ENCODE measurements at places on chromosomes 1 and 21.

GRCh38 chr1:152036267-152037216 is at the start of gene S100A11:
S100A11 (minus strand) TSS chr1:152037004; CDS start chr1:152036915, 89 bp downstream.
- DNase-seq: peak; percentile 27

DNA sequence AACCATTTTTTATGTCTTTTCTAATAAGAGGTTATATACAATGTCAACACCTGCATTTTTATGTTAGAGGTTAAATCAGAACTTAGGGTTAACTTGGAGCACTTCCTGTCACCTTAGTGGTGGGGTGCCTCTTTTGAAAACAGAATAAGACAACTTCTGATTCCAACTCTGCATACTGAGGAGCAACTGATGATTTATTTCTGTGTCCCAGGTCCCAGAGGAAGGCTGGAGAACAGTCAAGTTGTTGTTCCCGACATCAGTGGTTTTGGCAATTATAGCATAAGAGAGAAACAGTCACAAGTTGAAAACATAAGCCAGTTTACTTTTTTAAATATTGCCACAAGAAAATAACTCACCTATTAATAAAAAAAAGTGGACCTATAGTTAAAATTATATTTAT is 871.0 kb upstream of the ADAMTS5 start:
- no peak for DNase-seq

DNA sequence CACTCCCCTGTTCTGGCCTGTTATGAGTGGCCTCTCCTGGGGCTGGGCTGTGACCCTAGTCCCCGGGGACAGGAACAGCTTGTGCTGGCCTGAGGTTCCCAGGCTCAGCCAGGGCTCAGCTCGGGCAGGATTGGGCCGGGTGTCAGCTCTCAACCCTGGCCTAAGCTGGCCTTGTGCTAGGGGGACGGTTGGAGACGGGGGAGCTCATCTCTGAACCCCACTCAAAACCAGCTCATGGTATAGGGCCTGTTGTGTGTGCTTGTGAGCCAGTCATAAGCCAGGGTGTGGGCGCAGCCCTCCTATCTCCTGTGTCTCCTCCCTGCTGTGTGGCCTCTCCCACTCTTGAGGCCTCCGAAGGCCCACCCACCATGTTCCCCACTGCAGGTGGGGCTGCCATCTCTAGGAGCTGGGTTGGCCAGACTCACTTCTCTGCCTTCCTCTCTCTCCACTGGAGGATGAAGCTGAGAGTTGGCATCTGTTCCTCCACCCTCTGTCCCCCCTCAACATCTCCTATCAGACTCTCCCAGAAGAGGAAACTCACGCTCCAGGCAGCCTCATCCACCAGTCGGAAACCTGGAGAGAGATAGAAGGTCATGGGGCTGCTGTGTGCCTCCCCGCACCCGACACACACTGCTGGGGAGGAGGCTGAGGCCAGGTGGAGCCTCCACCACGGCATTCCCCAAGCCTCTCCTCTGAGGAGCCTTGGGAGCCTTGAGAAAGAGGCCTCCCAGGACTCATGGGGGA is 1.4 kb downstream of the PEAR1 start:
- no peak for DNase-seq

- DNase-seq: no peak
Observed at GRCh38 chr21:25640202-25640942, 1.3 kb downstream of the JAM2 start.

GRCh38 chr1:55447488-55447887 is 232.3 kb upstream of the USP24 start:
- no peak for DNase-seq

GRCh38 chr1:18668046-18668445 is 37.4 kb downstream of the PAX7 start:
- no peak for DNase-seq

DNA sequence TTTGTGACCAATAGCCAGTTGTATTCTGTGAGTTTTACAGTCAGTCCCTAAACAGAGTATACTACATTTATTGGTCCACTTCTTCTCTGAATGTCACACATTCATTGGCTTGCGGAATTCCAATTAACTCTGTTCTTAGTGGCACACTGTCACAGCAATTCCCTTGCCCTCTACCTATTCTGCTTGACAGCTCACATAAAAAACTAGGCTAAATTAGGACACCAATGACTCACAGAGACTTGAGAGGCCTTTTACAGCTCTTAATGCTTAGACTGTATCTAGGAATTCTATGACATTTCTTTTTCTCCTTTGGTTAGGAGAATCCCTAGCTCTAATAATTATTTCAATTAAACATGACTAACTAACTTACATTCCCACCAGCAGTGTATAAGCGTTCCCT is 104.1 kb downstream of the NEGR1 start:
- no peak for DNase-seq
